ENCODE measurements at places on chromosomes 5 and 9.

GRCh38 chr5:179964015-179964414 lies 56.3 kb upstream of the TBC1D9B start:
- DNase-seq: no peak

DNA sequence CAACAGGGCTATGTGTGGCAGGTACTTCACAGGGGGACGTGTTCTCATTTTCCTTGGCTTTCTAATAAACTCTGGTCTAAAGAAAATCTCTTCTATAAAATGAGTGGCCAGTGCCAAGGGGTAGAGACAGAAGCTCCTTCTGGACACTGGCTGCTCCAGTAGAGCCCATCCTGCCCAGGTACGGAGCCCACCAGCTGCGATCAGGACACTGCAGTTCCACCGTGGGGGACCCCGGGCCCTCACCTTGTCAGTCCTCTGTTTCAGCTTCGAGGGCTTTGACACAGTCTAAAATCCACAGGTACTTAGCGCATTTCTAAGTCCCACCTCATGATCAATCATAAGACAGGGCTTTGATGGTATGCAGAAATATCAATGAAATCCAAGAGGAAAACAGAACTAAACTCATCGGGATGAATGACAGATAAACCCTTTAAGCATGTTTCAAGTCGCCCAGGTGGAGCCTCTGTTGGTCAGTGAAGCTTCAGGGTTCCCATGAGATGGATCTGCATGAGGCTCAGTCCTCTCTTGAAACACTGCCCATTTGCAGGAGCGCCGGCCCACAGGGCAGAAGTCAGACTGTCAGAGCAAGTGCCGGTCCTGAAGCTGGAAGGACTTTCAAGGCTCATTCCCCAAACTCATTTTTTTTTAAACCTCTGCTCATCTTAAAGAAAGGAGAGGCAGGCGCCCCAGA lies 20.3 kb upstream of the TERT start:
- DNase-seq: no peak

GRCh38 chr9:101635473-101635872 lies 40.7 kb upstream of the PPP3R2 start:
- DNase-seq: no peak

GRCh38 chr5:9265441-9266287 lies 280.2 kb downstream of the SEMA5A start:
- DNase-seq: no peak

Data from CD4-positive, alpha-beta T cell treated with Interleukin-6 at 100 ng/mL for 8 hours (primary cell).